Activated T-helper 1 cell treated with anti-CD3 and anti-CD28 coated beads, Interleukin-12 subunit alpha, Interleukin-12 subunit beta, Interleukin-2, Interleukin-4 antibody, amounts not matched to agents 30 ng/mL and 10 ng/mL and 1 ng/mL, durations not matched to agents 14 hours and 24 hours and 36 hours (primary cell): ENCODE measurements at places on chromosomes 6 and 20. TPM values are rescaled to one million over a fixed set of nuclear protein-coding genes. Genes with fewer than 3 reads are reported as not detected.

DNA sequence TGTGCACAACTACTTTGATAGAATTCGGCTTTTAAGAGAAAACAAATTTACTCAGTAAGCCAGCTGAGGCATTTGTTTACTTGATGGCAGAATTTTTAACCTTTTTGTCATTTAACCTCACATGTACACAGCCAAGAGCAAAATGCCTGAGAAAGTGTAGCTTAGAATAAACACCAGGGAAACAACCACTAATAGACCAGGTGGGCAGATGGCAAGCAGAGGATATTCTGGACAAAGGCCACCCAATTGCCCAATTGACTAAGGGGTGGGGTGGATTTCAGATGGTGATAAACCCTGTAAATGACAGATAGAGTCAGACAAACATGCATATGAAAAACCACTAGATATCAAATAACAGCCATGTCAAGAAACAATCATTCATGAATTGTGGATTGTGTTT, 190.7 kb upstream of the FBXL4 start:
- H3K4me1 ChIP-seq: no peaks in the 10 kb centered on the region
- H3K27ac ChIP-seq: no peak overlapping the region
- H3K36me3 ChIP-seq: no peaks in the 10 kb centered on the region
- H3K4me3 ChIP-seq: no peak overlapping the region
- peaks cover 5% of the 10 kb centered on the region for H3K27me3 ChIP-seq

The AFG1L gene
- total RNA-seq: 4.3 and 6.0 TPM in 2 replicates

The SIRPD gene
- not detected in 2 replicates for total RNA-seq

DNA sequence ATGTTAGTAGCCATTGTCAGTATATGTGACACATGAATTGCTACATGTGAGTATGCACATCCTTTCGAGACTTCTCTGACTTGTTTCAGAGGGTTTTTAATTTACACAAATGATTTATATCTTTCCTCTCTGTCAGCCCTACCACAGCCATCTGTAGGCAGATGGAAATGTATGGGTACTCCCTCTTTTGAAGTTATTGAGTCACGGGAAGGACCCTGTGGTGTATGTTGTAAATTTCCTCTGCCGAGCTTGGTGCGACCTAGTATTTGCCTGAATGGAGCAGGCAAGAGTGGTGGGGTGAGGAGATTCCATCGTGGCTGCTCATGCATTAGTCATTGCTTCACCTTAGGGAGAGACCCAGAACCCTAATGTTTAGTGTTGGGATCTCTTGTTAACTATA, 171.9 kb downstream of the JARID2 start:
- peak overlapping the region; percentile 70 for H3K27ac ChIP-seq
- peaks cover 52% of the 10 kb centered on the region for H3K36me3 ChIP-seq
- no peak overlapping the region for H3K4me3 ChIP-seq
- peaks cover 65% of the 10 kb centered on the region for H3K4me1 ChIP-seq

DNA sequence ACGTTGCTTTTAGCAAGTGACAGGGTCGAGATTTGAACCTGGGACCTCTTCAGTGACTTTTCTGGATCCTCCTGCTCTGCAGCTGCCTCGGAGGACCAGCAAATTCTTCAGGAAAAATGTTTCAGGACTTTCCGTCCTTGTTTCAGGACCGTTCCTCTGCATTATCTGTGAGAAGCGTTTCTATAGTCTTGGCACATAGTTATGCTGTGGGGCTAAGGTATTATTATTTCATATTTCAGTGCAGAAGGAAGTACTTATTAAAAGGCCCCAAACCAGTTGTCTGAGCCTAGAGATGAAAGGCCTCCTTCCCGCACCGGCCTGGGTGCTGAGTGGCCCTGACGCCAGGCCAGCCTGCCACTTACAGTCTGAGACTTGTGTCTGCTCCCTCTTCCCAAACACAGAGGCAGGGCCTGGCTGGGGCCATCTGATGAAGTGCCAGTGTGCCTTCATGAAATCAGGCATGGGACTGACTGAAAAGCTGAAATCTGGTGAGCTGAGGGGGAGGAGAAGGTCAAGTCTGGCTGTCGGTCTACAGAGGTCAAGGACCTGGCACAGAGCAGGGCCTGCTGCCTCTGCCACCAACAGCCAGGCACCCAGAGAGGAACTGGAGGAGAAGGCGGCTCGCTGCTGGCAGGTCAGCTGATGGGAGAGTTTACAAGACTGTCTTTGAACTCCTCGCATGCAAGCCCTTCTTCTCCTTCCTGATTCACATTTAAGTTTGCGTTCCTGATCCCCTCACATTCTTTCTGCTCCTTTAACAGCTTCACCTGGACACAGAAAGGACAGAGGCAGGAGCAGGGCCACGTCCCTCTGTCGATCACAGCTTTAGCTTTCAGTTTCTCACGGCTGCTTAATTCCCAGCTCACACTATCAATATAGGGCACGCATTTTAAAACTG, 8.9 kb upstream of the QKI start:
- H3K36me3 ChIP-seq: no peaks in the 10 kb centered on the region
- peak overlapping the region; percentile 80 for H3K4me3 ChIP-seq
- H3K27ac ChIP-seq: peak overlapping the region; percentile 82
- DNase-seq: no peak
- H3K27me3 ChIP-seq: peaks cover 3% of the 10 kb centered on the region

GRCh38 chr6:52389264-52389625, 27.3 kb downstream of the PAQR8 start:
- peaks cover 61% of the 10 kb centered on the region for H3K4me1 ChIP-seq
- peak overlapping the region; percentile 63 for H3K27ac ChIP-seq
- DNase-seq: no peak
- peaks cover 6% of the 10 kb centered on the region for H3K36me3 ChIP-seq
- H3K4me3 ChIP-seq: peak overlapping the region; percentile 66

The MRAP2 gene
- not detected in 2 replicates for total RNA-seq

- H3K36me3 ChIP-seq: no peaks in the 10 kb centered on the region
- no peaks in the 10 kb centered on the region for H3K4me1 ChIP-seq
- H3K27ac ChIP-seq: no peak overlapping the region
Measured at GRCh38 chr20:36384022-36384619, 78.0 kb downstream of the DLGAP4 start.

- H3K4me3 ChIP-seq: no peak overlapping the region
- H3K27me3 ChIP-seq: peaks cover 8% of the 10 kb centered on the region
- H3K27ac ChIP-seq: no peak overlapping the region
- no peaks in the 10 kb centered on the region for H3K36me3 ChIP-seq
- peaks cover 10% of the 10 kb centered on the region for H3K4me1 ChIP-seq
Measured at GRCh38 chr6:29519291-29520010, 31.7 kb upstream of the MAS1L start.

The RIMS4 gene
- not detected in 2 replicates for total RNA-seq

DNA sequence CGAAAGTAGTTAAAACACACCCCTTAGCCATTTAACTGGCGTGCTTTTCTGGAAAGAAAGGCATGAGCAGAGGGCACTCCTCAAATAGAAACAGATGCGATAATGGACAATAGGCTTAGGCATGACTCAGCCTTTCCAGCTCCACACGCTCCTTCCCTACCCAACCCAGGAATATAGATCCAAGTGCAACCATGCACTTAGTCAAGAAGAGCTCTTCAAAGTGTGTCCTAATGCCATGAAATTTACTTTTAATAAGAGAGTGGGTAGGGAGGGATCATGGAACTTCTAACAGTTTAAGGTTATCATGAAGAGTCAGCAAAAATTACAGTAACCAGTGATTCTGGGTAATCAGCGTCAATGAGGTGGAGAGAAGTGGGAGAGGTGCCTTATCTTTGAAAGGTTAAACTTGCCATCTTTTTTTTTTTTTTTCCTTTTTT, 2.4 kb upstream of the EFHC1 start:
- peaks cover 8% of the 10 kb centered on the region for H3K27me3 ChIP-seq
- no peak overlapping the region for H3K4me3 ChIP-seq
- DNase-seq: no peak

GRCh38 chr6:3377536-3378397, 79.1 kb downstream of the SLC22A23 start:
- no peak for DNase-seq
- H3K4me3 ChIP-seq: no peak overlapping the region
- no peaks in the 10 kb centered on the region for H3K4me1 ChIP-seq
- H3K36me3 ChIP-seq: no peaks in the 10 kb centered on the region

DNA sequence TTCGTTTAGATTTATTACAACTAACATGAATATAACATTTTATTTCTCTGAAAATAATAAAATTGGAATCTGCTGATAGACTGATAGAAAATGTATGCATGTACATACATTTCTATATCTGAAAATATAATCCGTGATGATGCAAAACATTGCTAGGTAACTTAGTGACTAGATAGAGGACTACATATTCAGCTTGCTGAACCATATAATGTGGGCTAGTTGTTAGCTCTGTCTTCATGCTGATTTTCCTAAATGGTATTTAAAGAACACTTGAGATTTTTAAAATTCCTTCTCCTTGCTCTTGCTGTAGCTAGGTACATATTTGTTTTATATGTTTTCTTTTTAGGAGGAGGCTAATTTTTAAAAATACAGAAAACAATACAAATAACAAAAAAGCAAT, 38.4 kb upstream of the TAGAP start:
- H3K27me3 ChIP-seq: peaks cover 6% of the 10 kb centered on the region
- H3K27ac ChIP-seq: no peak overlapping the region
- peaks cover 4% of the 10 kb centered on the region for H3K36me3 ChIP-seq
- peaks cover 36% of the 10 kb centered on the region for H3K4me1 ChIP-seq
- no peak overlapping the region for H3K4me3 ChIP-seq

The SEMG1 gene
- total RNA-seq: not detected in 2 replicates

DNA sequence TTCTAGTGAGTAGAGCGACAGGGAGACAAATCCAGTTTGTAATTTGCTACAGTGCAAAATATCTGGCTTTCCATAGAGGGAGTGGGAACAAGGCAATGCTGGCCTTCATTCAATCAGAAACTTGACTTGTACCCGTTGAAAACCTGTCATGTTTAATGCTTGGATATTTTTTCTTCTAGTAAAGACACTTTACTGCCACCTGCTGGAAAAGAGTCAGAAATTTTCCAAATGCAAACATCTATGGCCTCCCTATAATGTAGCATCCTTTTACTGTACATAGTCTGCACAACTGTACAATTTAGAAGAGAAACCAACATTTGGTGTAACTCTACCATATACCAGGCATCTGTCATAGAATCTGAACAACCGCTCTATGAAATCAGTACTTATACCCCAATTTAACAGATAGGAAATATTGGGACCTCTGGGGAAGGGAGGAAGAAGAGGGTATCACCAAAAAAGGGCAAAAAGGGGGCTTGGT, 16.7 kb upstream of the TBC1D20 start:
- H3K27ac ChIP-seq: peak overlapping the region; percentile 69
- peaks cover 47% of the 10 kb centered on the region for H3K36me3 ChIP-seq
- peaks cover 33% of the 10 kb centered on the region for H3K4me1 ChIP-seq
- H3K4me3 ChIP-seq: no peak overlapping the region

DNA sequence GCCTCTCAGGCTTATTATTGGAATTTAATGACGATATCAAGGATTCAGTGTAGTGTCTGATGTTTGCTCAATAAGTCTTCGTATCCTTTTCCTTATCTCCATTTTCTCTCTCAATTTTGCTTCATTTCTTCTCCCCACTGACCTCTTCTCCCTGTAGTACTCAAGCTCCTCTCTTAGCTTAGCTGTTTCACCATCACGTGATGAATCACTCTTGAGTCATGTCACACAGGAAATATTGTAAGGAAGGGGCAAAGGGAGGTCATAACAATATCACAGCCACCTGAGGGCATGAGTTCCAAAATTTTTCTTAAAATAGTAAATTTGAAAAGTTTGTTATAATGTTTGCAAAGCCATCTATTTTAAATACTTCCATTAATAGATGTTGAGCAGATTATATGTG, 392.2 kb upstream of the MARCKS start:
- no peak for DNase-seq
- no peak overlapping the region for H3K4me3 ChIP-seq
- no peak overlapping the region for H3K27ac ChIP-seq
- no peaks in the 10 kb centered on the region for H3K36me3 ChIP-seq
- H3K4me1 ChIP-seq: no peaks in the 10 kb centered on the region

The LPA gene
- not detected in 2 replicates for total RNA-seq

DNA sequence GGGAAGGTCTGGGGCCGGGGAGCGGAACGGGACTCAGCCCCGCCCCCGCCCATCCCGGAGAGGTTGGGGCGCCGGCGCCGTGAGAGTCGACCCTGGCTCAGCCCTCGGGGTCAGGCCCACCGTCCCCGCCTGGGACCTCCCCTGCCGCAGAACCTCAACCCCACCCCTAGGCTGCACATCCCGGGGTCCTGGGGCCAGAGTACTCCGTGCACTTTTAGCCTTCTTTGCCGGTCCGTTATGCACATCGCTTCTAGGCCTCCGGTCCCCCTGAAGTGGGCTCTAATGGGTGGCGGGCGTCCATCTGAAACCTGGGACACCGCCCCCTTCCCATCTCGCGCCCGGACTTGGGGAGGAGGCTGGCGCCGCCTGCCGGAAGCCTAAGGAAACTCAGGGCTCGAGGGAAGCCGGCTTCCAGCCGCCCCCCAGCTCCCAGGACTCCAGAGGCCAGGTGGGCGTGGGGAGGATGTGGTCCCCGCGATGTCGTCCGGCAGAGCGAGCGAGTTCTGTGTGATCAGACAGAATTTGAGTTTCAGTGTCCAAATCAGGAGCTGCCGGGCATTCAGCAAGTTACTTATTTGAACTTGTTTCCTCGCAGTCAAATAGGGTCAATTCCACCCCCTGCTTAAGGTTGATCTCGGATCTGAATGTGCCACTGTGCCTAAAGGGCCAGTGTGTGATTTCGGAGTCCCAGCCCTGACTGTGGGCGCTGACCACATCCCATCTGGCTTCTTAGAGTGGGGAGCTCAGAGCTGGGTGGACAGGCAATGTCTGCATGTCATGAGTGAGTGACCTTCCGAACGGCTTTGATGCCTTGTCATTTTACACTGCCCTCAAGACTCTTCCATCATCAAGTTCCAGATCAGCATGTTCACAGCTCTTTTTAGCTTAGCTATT, 47.6 kb downstream of the CPXM1 start:
- peaks cover 22% of the 10 kb centered on the region for H3K4me1 ChIP-seq
- H3K27me3 ChIP-seq: peaks cover 43% of the 10 kb centered on the region
- no peak overlapping the region for H3K27ac ChIP-seq
- no peak for DNase-seq

- H3K4me3 ChIP-seq: no peak overlapping the region
- H3K36me3 ChIP-seq: no peaks in the 10 kb centered on the region
- peaks cover 35% of the 10 kb centered on the region for H3K27me3 ChIP-seq
- no peaks in the 10 kb centered on the region for H3K4me1 ChIP-seq
Measured at GRCh38 chr20:58127701-58128111, 100.7 kb downstream of the ANKRD60 start.

DNA sequence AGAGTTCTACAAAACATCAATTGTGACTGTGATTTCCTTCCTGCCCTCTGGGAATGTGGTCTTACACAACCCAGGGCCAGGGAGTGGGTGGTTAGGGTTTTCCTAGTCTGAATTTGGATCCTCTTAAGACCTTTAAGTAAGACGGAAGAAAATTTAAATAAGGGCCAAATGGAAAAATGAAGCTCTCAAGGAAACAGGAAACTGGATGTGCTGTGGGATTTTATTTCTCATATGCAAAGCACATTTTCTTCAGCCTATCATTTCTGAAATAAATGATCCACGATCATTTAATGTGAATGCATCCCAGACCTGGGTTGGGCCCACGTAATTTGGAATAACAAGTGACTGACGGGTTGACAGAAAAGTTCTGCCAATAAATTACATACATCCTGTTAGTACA, 243.6 kb downstream of the CLIC5 start:
- DNase-seq: no peak
- peaks cover 3% of the 10 kb centered on the region for H3K27me3 ChIP-seq
- no peak overlapping the region for H3K27ac ChIP-seq
- no peak overlapping the region for H3K4me3 ChIP-seq
- peaks cover 2% of the 10 kb centered on the region for H3K36me3 ChIP-seq

- no peak for DNase-seq
- H3K36me3 ChIP-seq: no peaks in the 10 kb centered on the region
- H3K4me3 ChIP-seq: no peak overlapping the region
- no peak overlapping the region for H3K27ac ChIP-seq
- peaks cover 4% of the 10 kb centered on the region for H3K4me1 ChIP-seq
Measured at GRCh38 chr20:50325651-50326050, 135.0 kb downstream of the CEBPB start.

- no peaks in the 10 kb centered on the region for H3K4me1 ChIP-seq
- peaks cover 4% of the 10 kb centered on the region for H3K27me3 ChIP-seq
- no peak for DNase-seq
- H3K4me3 ChIP-seq: no peak overlapping the region
Measured at GRCh38 chr6:1129131-1129530, 182.8 kb upstream of the FOXQ1 start.

The LIME1 gene
- total RNA-seq: 12.1 TPM in 2 replicates

The TFAP2A gene
- total RNA-seq: not detected in 2 replicates
